ENCODE measurements at places on chromosomes 5 and 9.

- no peak for DNase-seq
Measured at GRCh38 chr9:40927260-40927631, 201.2 kb downstream of the FOXD4L6 start.

DNA sequence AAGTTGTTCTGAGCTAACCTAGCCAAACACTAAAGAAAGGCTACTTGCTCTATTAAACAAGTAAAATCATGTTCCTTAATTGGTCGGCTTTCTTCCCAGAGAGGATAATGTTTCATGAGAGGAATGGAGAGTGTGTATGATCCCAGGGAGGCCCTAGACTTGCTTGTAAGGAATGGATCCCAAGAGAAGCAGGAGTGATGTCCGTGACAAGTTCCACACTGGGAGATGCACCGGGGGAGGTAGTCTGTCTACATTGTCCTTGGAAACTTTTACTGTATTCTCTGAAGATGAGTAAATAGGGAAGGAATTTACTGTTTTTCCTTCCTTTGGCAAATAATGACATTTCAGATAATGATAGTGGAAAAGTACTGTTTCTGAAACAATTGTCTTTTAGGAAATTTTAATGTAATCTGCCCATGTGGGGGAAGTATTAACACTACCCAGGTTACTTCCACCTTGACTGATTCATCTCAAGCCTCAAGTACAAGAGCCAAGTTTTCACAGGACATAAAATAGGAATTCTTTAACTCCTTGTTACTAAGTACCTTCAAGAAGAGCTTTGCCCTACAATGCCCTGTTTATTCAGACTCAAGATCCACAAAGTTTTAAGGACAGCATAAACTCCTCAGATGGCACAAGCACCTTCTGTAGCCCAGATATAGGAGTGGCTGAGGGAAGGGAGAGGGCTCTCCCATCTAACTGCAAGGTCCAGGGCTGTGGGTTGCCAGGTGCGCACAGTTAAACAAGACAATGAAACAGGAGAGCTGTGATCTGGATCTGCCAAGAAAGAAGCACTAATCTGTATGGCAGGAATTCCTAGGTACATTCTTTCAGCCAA, 152.1 kb downstream of the GNA14 start:
- no peak for DNase-seq

- DNase-seq, result no peak
Measured at GRCh38 chr9:4020038-4020754, 279.7 kb downstream of the GLIS3 start.

GRCh38 chr5:83503662-83504061, 32.1 kb downstream of the VCAN start:
- DNase-seq, result peak; percentile 21

DNA sequence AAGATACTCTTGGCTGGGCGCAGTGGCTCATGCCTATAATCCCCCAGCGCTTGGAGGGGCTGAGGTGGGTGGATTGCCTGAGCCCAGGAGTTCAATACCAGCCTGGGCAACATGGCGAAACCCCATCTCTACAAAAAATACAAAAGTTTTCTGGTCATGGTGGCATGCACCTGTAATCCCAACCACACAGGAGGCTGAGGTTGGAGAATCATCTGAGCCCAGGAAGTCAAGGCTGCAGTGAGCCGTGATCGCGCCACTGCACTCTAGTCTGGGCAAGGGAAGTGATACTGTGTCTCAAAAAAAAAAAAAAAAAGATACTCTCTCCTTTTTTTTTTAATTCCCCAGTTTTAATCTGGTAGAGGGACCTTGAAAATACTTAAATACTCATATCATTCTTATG, 15.0 kb downstream of the ANKRD33B start:
- DNase-seq, result no peak

DNA sequence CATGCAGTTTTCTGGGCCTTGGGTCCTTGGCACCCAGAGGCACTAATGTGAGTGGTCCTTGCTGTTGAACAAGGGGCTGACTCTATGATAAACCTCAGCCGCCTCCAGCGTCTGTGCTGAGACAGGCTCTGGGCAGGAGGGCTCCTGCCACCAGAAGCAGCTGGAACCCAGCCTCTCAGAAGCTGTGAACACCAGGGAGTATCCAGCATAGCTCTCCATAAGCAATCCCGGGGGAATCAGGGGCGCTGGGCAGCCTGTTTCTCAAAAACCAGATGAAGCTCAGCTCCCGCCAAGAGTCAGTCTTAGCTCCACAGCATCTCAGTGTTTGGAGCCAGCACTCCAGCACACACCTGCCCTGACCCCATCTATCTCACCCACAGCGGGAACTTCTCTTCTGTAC, 170.2 kb downstream of the HSPA4 start:
- no peak for DNase-seq

DNA sequence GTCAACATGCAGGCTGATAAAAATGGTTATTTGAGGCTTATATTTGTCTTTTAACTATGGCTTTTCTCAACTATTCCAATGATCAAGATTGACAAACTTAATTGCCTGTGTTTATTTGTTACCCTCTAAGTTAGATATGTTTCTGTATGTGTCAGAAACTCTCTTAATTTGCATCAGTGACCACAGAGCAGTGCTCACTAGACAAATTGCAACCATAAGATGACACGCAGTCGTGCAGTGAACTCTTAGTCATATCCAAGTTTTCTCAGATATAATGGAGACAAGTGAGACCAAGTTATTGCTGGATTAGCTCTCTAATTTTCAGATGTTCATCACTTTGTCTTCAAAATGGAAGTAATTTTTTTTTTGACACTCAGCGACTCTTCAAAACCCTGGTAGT, 342.2 kb upstream of the RFX3 start:
- no peak for DNase-seq

Measured in MCF 10A (cell line).